Upper lobe of right lung (tissue), 1 donor: ENCODE measurements at places on chromosomes 11 and 22. TPM values are rescaled to one million over a fixed set of nuclear protein-coding genes. Genes with fewer than 3 reads are reported as not detected.
A peak's percentile ranks its signal among the peaks of the same experiment; 100 is the strongest.

GRCh38 chr11:63951779-63952536 is 13.2 kb downstream of the NAA40 start:
- H3K4me3 ChIP-seq = no peak overlapping the region
- H3K4me1 ChIP-seq = no peaks in the 10 kb centered on the region
- H3K27ac ChIP-seq = no peak overlapping the region
- no peaks in the 10 kb centered on the region for H3K27me3 ChIP-seq
- DNase-seq = no peak

- no peaks in the 10 kb centered on the region for H3K4me1 ChIP-seq
- H3K36me3 ChIP-seq = no peaks in the 10 kb centered on the region
- H3K27me3 ChIP-seq = no peaks in the 10 kb centered on the region
- no peak overlapping the region for H3K27ac ChIP-seq
Measured at GRCh38 chr11:29159552-29160465, 857.0 kb downstream of the KCNA4 start.

SPDYC gene
- not detected for total RNA-seq

DNA sequence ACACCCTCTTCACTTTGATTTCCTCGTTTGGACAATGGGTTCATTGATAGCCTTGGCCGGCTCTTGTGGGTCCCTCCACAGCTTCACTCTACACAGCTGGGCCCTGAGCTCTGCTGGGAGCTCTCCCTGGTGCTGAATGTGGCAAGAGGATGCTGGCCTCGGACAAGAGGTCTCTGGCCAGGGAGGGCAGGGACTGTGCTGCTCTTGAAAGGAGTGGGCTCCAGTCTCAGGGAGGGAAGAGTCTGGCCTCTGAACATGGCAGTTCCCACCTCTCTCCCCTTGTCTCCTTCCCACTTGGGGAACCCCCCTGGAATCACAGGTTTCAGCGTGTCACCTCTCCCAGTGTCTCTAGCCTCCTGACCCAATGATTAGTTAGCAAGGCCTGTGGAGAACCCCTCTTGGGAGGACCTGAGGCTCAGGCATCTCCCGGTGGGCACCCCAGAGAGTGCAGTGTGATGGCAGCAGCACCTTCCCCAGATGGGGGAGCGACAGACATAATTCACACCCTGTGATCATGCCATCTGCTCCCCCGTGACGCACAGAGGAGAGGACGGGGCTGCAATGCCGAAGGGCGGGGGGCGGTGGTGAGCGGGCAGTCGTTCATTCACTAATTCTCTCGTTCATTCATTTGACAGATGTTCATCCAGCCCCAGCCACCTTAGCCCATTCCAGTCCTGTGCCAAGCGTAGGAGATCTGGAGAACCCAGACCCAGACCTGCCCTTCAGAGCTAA is 2.8 kb upstream of the CABP7 start:
- H3K27ac ChIP-seq = no peak overlapping the region
- H3K4me3 ChIP-seq = no peak overlapping the region
- H3K4me1 ChIP-seq = no peaks in the 10 kb centered on the region

- DNase-seq = no peak
- H3K27ac ChIP-seq = no peak overlapping the region
- no peak overlapping the region for H3K4me3 ChIP-seq
- H3K36me3 ChIP-seq = peaks cover 72% of the 10 kb centered on the region
- no peaks in the 10 kb centered on the region for H3K27me3 ChIP-seq
Measured at GRCh38 chr11:117226388-117227385, 5.2 kb downstream of the PCSK7 start.

GRCh38 chr11:35362521-35362980 is 56.8 kb downstream of the SLC1A2 start:
- peaks cover 22% of the 10 kb centered on the region for H3K4me1 ChIP-seq
- DNase-seq = no peak
- no peak overlapping the region for H3K27ac ChIP-seq
- no peak overlapping the region for H3K4me3 ChIP-seq
- no peaks in the 10 kb centered on the region for H3K27me3 ChIP-seq
- H3K36me3 ChIP-seq = no peaks in the 10 kb centered on the region

- no peaks in the 10 kb centered on the region for H3K36me3 ChIP-seq
- H3K27me3 ChIP-seq = no peaks in the 10 kb centered on the region
- DNase-seq = no peak
- peak overlapping the region; percentile 72 for H3K27ac ChIP-seq
- peaks cover 47% of the 10 kb centered on the region for H3K4me1 ChIP-seq
- no peak overlapping the region for H3K4me3 ChIP-seq
Measured at GRCh38 chr22:30205281-30206115, 41.1 kb downstream of the LIF start.

HOATZ gene
- not detected for total RNA-seq

DNA sequence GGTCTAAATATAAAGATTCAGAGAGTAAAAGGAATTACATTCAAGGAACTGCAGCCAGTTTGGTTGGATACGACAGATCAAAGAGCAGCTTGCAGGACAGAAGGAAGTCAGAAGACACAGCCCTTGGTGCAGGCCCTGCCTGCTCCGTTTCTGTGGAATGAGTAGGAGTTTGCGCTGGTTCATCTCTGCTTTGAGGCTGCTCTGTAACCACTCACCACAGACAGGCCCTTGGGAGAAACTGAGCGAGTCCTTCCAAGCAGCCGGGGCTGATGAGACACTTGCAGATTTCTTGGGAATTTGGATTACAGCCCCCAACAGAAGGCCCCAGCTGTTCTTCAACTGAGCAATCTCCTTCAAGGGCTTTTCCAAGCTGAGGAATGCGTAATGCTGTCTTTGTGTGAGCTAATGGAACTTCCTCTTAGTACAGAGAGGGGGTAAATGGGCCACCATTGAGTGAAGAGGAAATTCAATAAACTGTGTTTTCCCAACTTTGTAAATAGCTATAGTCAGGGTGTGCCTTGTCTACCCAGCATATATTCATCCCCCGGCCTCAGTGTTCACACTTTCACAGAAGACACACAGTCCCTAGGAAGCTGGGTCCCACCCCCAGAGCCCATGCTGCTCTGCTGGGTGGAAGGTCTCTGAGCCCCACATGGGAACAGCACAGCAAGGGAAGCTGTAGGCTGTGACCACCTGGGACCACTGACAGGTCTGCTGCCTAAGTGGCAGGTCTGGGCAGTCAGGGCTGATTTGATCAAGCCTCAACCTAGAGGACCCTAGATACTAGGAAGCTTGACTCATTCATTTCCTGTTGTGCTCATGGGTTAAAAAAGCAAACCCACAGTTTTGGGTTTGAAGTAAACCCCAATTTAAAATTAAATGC is 16.6 kb downstream of the IL10RA start:
- no peaks in the 10 kb centered on the region for H3K27me3 ChIP-seq
- H3K4me1 ChIP-seq = peaks cover 30% of the 10 kb centered on the region
- no peaks in the 10 kb centered on the region for H3K36me3 ChIP-seq
- no peak for DNase-seq

OR10D3 gene
- total RNA-seq = not detected

KRTAP5-7 gene
- 0.46 TPM for total RNA-seq

TUB gene
- total RNA-seq = 3.6 TPM

FGF3 gene
- total RNA-seq = not detected

ROBO4 gene
- 75.0 TPM for total RNA-seq

RAB38 gene
- total RNA-seq = 8.1 TPM

CCDC89 gene
- 1.2 TPM for total RNA-seq

TNNT3 gene
- 0.43 TPM for total RNA-seq

- H3K4me1 ChIP-seq = no peaks in the 10 kb centered on the region
- H3K36me3 ChIP-seq = no peaks in the 10 kb centered on the region
- H3K4me3 ChIP-seq = peak overlapping the region; percentile 25
- H3K27ac ChIP-seq = no peak overlapping the region
- no peaks in the 10 kb centered on the region for H3K27me3 ChIP-seq
Measured at GRCh38 chr11:116276051-116277044, 496.4 kb downstream of the BUD13 start.

- H3K27ac ChIP-seq = no peak overlapping the region
- H3K4me3 ChIP-seq = no peak overlapping the region
- H3K27me3 ChIP-seq = no peaks in the 10 kb centered on the region
Measured at GRCh38 chr11:133776671-133777367, 68.5 kb downstream of the SPATA19 start.

DNA sequence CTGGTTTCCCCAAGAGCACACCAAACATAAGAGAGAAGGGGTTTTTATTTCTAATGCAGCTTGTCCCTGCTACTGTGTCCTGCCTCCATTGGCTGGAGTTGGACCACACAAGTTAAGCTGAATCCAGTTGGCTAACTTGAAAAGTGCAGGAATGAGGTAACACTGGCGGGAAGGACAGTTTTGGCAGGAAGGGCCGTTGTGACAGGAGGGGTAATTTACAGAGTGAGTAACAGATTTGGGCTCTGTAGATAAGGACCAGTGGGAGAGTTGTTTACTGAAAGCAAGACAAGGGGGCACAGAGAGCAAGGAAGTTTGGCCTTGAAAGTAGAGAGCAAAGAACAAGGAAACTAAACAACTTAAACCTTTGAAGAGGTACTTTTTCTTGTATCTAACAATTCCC is 1623.3 kb upstream of the RAG2 start:
- no peaks in the 10 kb centered on the region for H3K27me3 ChIP-seq
- no peaks in the 10 kb centered on the region for H3K4me1 ChIP-seq
- H3K36me3 ChIP-seq = no peaks in the 10 kb centered on the region
- no peak for DNase-seq
- no peak overlapping the region for H3K4me3 ChIP-seq

GRCh38 chr11:75383246-75383645 is 16.1 kb upstream of the RPS3 start:
- H3K27ac ChIP-seq = no peak overlapping the region
- H3K27me3 ChIP-seq = no peaks in the 10 kb centered on the region

DNA sequence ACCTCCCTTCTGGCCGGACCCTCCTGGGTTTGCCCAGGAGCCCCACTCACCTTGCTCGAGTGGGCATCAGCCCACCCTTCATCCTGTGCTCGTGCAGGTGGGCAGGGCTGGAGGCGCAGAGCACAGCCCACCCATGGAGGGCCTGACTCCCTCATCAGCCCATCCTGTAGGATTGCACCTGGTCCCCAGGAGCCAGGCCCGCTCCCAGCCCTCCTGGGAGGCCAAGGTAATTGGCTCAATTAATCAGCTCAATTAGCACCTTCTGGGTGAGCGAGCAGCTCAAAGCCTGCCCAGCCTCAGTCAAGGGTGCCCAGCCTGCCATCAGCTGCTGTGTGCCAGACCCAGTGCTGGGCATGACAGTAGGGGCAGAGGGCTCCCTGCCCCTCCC is 58.1 kb upstream of the NECTIN1 start:
- no peak overlapping the region for H3K4me3 ChIP-seq
- peaks cover 15% of the 10 kb centered on the region for H3K27me3 ChIP-seq
- no peak for DNase-seq
- no peak overlapping the region for H3K27ac ChIP-seq
- no peaks in the 10 kb centered on the region for H3K36me3 ChIP-seq

DNA sequence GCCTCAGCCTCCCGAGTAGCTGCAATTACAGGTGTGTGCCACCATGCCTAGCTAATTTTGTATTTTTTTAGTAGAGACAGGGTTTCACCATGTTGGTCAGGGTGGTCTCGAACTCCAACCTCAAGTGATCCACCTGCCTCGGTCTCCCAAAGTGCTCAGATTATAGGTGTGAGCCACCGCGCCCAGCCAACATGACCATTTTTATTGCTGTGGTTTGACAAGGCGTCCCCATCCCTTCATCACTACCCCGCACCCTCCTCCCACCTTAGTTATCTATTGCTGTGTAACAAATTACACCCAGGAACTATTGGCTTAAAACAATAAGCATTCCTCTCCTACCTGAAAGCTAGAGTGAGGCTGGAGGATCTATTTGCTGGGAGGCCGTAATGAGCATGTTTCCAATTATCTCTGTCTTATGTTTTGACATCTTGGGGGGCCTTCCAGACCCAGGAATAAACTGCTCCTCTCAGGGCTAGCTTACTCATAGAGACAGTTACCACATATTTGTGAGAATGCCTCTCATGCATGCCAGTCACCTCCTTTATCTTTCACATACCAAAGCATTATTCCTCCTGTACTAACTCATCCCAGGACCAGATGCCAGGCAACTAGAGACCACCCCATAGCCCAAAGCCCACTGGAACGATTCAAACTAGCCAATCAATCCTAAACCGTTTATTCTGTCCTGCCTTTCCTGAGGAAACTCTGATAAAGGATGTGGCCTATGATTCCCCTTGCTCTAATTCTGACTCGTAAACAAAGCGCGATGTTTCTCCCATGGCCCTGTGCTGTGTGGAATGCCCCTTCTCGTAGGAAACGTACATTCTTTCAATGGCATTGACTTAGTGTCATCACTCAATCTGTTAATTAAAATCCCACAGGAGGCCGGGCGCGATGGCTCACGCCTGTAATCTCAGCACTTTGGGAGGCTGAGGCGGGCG is 19.4 kb downstream of the SNU13 start:
- no peaks in the 10 kb centered on the region for H3K27me3 ChIP-seq
- peaks cover 26% of the 10 kb centered on the region for H3K36me3 ChIP-seq
- DNase-seq = no peak
- peak overlapping the region; percentile 42 for H3K27ac ChIP-seq
- H3K4me3 ChIP-seq = no peak overlapping the region
- peaks cover 10% of the 10 kb centered on the region for H3K4me1 ChIP-seq

DNA sequence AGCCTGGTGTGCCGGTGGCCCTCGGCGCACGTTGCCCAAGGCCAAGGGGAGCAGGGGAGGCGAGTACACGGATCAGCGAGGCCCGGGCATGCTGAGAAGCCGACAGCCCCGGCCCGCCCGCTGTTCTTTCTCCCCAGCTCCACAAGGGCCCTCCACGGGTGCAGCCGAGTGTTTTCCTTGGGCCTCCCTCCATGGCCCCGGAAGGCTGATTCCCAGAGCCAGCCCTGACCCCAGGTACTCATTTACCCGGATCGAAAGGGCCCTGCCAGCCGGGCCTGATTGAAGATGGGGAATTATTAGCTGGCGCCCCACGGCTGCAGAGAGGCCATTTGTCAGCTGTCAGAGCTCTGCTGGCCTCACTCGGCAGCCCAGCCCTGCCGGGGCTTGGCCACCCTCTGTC is 53.1 kb downstream of the WNT7B start:
- H3K27me3 ChIP-seq = peaks cover 5% of the 10 kb centered on the region
- H3K36me3 ChIP-seq = no peaks in the 10 kb centered on the region
- H3K4me3 ChIP-seq = no peak overlapping the region
- no peak overlapping the region for H3K27ac ChIP-seq
- no peaks in the 10 kb centered on the region for H3K4me1 ChIP-seq
- peak; percentile 80 for DNase-seq

TRPM5 gene
- not detected for total RNA-seq

DNA sequence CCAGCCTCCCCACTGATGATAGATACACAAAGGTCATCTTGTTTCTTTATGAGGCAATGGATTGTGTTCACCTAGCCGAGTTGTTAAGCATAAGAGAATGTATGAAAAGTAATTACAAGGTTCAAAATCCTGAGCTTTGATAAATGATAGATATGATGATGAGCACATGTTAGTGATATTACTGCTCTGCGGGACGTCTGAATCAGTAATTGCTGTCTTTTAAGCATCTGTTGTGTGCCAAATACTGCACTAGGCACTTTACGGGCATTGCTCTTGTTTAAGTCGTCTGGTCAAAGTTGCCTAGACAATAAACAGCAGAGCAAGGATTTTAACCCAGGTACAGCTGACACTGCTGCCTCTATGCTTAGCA is 559 bp upstream of the RNF141 start:
- H3K4me3 ChIP-seq = peak overlapping the region; percentile 88
- no peak for DNase-seq
- H3K27ac ChIP-seq = peak overlapping the region; percentile 89
- no peaks in the 10 kb centered on the region for H3K36me3 ChIP-seq
